Right lobe of liver (tissue), 6 donors: ENCODE measurements at places on chromosomes 5 and 9. TPM values are rescaled to one million over a fixed set of nuclear protein-coding genes. Genes with fewer than 3 reads are reported as not detected.

DNA sequence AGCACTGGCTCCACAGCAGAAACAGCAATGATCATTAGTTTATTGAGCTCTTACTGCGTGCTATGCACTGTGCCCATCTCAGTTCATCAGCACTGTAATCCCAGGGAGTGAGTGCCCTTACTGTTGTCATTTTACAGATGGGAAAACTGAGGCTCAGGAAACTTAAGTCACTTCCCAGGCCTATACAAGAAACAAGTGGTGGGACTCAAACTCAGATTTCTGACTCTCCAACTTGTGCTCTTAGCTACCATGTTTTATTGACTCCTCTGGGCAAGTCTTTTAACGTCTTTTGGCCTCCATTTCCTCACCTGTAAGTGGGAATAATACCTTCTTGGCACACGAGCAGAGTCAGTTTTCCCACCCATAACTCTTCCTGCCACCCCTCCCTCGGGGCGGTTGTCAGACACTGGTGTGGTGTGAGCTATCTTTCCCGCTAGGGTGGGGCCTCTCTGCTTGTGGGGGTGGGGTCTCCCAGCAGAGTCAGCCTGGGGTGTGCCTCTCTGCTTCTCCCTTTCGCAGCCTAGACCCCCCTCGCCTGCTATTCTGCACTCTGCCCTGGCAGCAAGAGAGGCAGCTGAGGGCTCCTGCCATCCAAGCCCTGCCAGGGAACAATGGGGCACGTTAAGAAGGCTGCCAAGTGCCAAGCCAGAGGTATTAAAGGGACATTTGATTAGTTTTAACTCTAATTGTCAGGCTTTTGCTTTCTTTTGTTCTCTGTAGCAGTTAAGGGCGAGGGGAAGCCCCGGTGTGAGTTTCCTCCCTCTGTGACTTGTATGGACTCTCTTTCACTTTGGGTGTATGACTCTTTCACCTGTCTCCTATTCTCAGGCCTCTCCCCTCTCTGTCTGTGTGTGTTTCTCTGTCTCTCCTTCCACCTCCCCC, 12.1 kb downstream of the GALNT10 start:
- H3K27ac ChIP-seq = no peak overlapping the region
- no peak overlapping the region for H3K4me3 ChIP-seq
- H3K4me1 ChIP-seq = no peaks in the 10 kb centered on the region
- H3K36me3 ChIP-seq = no peaks in the 10 kb centered on the region
- no peak for DNase-seq

DNA sequence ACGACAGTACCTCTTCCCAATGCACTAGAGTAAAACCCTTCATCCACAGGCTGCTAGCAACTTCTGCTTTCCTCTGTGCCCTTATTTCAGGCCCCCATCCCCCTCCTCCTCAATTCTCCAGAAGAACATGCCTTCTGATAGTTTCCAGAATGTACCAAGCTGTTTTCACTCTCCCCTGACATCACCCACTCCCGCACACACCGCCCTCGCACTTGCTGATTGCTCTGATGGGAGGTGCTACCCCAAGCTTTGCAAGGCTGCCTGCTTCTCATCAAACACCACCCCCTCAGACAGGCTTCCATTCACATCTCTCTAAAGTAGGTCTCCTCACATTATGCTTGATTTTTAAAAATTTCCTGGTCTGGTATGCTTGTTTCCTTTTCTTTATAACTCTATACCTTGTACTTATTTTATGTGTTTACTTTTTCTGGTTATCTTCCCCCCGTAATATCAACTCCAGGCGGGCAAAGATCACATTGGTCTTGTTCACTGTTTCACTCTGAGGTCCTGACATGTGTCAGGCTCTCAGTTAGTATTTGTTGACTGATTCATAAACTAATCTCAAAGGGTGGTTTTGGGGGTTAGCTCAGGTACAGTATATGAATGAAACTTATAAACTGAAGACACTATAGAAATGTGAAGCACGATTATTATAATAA, 91.0 kb upstream of the C9orf72 start:
- no peaks in the 10 kb centered on the region for H3K36me3 ChIP-seq
- no peaks in the 10 kb centered on the region for H3K4me1 ChIP-seq
- H3K27me3 ChIP-seq = no peaks in the 10 kb centered on the region
- H3K27ac ChIP-seq = no peak overlapping the region
- no peak overlapping the region for H3K4me3 ChIP-seq

GRCh38 chr9:32589083-32589723, 16.2 kb upstream of the NDUFB6 start:
- H3K4me1 ChIP-seq = no peaks in the 10 kb centered on the region
- no peaks in the 10 kb centered on the region for H3K36me3 ChIP-seq
- H3K27me3 ChIP-seq = no peaks in the 10 kb centered on the region
- H3K27ac ChIP-seq = no peak overlapping the region
- DNase-seq = no peak

Gene HAVCR2
- total RNA-seq = 2.6 TPM

Gene MEF2C
- total RNA-seq = 6.4 TPM

DNA sequence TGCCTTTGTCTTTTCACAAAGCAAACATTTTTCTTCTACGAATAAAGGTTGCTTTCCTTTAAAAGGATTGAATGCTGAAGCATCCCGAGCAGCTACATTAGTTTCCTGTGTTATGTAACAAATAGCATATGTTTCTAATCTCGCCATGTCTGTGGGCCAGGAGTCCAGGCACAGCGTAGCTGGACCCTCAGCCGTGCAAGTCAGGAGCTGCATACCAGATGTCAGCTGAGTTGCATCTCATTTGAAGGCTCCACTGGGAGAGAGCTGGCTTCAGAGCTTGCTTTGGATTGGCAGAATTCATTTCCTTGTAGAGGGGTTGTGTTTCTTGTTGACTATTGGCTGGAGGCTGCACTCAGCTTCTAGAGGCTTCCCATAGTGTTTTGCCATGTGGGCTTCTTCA, 16.0 kb upstream of the GOLPH3 start:
- H3K36me3 ChIP-seq = no peaks in the 10 kb centered on the region
- no peaks in the 10 kb centered on the region for H3K4me1 ChIP-seq
- no peak overlapping the region for H3K27ac ChIP-seq
- H3K4me3 ChIP-seq = no peak overlapping the region
- no peak for DNase-seq

DNA sequence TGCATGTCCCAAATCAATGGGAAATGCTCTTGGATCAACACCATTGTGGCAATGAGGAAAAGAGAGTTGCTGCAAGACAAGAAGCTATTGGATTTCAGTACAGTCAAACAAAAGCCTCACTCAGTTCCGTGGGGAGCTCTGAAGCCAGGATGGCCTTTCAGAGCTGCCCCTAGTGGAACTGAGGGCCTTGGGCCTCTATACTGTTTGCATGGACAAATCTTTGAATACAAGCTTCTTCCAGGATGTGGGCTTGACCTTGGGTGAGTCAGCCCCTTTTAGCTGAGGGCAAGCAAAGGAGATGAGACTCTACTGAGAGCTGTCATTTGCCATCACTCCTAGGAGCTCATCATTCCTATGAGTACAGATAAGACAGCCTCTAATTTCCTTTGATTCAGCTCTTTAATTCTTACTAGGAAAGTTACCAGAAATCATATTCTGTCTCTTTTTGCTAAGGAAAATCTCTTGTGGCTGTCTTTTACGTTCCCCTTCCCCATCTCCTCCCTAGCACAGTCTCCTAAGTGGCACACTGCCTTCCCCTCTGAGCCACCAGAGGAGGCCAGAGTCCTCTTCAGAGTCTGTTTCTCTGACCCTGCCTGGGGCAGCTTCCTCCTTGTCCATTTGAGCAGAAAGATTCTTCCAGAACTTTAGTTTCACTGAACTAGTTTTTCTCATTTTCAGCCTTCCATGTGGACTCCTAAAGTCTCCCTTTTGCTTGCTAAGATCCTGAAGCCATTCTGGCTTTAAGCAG, 168.8 kb upstream of the POC5 start:
- no peak for DNase-seq
- no peak overlapping the region for H3K4me3 ChIP-seq
- H3K36me3 ChIP-seq = no peaks in the 10 kb centered on the region

DNA sequence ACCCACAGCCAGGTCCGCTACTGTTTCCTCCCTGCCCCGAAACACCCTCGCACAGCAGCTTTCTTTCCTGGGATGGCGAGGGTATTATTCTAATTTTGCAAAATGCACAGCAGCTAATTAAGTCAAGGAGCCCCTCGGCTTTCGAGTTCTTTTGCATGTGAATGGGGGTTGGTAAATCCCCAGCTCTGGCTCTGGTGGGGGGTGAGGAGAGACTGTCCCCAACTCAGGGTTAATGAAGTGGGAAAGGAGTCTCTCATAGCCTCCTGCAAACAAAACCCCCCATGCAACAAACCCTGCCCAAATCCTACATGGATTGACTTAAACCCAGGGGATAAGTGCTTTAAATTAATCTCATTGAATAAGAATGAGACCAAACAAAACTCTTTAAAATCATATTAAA, 8.8 kb downstream of the BARHL1 start:
- no peaks in the 10 kb centered on the region for H3K4me1 ChIP-seq
- DNase-seq = peak; percentile 3
- peaks cover 27% of the 10 kb centered on the region for H3K27me3 ChIP-seq
- no peak overlapping the region for H3K4me3 ChIP-seq
- H3K36me3 ChIP-seq = peaks cover 6% of the 10 kb centered on the region

- H3K27ac ChIP-seq = no peak overlapping the region
- H3K36me3 ChIP-seq = no peaks in the 10 kb centered on the region
- no peak for DNase-seq
- H3K4me3 ChIP-seq = no peak overlapping the region
- H3K4me1 ChIP-seq = no peaks in the 10 kb centered on the region
Measured at GRCh38 chr5:120848883-120849282, 384.8 kb downstream of the PRR16 start.

Gene BNC2
- total RNA-seq = 0.22 TPM

DNA sequence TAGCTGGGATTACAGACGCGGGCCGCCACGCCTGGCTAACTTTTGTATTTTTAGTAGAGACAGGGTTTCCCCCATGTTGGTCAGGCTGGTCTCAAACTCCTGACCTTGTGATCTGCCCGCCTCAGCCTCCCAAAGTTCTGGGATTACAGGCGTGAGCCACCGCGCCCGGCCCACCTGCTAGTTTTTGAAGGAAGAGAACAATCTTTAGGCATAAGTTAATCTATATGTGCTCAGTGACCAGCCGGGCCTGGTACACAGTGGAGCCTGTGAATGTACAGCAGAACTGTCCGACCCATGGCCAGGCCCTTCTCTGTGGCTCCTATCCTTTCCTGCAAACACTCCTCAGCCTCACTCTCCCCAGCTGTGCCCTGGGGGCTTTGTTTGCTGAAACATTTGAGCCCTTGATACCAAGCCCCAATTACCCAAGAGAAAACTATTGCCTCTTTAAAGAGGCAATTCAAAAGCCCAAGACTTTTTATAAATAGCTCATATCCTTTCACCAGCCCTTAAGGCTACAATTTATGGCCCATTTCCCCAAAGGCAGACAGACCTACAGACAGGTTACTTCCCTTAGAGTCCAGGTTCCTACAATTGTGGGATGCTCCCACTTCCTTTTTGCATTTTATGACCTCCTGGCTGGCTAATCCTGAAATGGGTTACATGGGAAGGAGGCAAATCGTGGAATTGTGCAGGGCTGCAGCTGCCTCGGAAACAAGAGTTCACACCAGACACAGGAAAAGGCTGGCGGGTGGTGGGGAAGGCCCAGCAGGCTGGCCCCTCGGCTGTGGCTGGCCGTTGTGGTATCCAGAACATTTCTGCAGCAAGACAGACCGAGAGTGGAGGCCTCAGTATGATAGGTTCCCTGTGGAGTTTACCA, 37.5 kb downstream of the SPRY4 start:
- H3K4me1 ChIP-seq = no peaks in the 10 kb centered on the region
- no peaks in the 10 kb centered on the region for H3K36me3 ChIP-seq
- no peak for DNase-seq
- no peak overlapping the region for H3K4me3 ChIP-seq

- no peaks in the 10 kb centered on the region for H3K36me3 ChIP-seq
- H3K27ac ChIP-seq = no peak overlapping the region
- DNase-seq = no peak
- H3K4me3 ChIP-seq = no peak overlapping the region
- no peaks in the 10 kb centered on the region for H3K4me1 ChIP-seq
- H3K27me3 ChIP-seq = no peaks in the 10 kb centered on the region
Measured at GRCh38 chr5:144209361-144209760, 38.7 kb downstream of the KCTD16 start.
